Stimulated activated CD4-positive, alpha-beta T cell treated with anti-CD3 and anti-CD28 coated beads, Interleukin-1b, Interleukin-23, amount 100 ng/mL, for 1 hour (primary cell): ENCODE measurements at places on chromosomes 2 and 18.

GRCh38 chr18:5498452-5498851, 45.3 kb downstream of the EPB41L3 start:
- no peak for DNase-seq

DNA sequence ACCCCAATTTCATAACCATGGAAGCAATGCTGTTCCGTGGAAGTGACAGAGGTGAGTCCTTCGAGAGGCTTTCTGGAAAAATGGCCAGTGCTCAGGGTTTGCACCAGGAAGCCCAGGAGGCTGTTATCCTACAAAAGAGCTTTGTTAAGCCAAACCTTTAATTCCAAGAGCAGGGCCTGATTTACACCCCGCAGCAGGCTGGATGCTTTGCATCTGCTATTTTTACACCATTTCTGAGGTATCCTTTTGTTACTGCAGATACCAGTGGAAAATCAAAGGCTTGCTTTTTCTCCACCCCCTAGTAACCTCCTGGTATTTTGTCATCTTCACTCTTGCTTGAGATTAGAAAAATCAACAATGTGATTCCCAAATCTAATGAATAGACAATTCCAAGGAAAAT, 380.6 kb downstream of the SOX11 start:
- DNase-seq, result no peak

GRCh38 chr2:28163028-28163427, 229.6 kb upstream of the FOSL2 start:
- no peak for DNase-seq

GRCh38 chr18:24600076-24600654, 139.7 kb downstream of the HRH4 start:
- DNase-seq, result no peak

- no peak for DNase-seq
These were observed 141.1 kb downstream of the NCOA1 start for GRCh38 chr2:24632172-24632571.

GRCh38 chr18:67402543-67402942, 114.0 kb downstream of the DSEL start:
- DNase-seq, result no peak

- DNase-seq, result no peak
These were observed 133.6 kb downstream of the KCNE4 start for GRCh38 chr2:223185638-223186037.

- no peak for DNase-seq
These were observed 1469.7 kb upstream of the PIK3C3 start for GRCh38 chr18:40485318-40485717.

DNA sequence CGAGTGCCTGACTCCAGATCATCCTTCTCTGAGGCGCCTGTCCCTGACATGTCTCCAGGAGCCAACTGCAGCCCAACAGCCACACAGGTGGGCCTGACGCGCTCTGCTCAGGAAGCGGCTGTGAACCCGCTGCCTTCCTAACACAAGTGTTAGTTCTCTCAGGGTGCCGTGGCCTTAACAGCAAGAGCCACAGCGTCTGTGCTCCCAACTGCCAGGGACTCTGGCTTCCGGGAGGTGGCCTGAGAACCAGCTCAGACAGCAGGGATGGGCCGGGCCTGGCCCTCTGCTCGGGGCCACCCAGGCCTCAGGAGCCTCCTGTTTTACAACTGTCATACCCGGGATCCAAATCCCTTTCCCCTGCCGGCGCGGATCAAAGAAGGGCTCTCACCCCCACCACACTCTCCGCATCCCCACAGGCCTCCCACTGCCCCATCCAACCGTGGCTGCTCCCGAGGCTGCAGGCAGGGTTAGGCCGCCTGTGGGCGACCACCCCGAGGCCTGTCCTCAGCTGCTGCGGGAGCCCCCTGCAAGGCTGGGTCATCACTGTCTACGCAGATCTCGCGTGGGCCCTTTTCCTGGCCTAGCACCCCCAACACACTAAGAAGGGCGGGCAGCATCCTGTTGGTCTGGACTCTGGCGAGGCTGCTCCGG, 114.2 kb upstream of the ZNF236 start:
- DNase-seq, result no peak

DNA sequence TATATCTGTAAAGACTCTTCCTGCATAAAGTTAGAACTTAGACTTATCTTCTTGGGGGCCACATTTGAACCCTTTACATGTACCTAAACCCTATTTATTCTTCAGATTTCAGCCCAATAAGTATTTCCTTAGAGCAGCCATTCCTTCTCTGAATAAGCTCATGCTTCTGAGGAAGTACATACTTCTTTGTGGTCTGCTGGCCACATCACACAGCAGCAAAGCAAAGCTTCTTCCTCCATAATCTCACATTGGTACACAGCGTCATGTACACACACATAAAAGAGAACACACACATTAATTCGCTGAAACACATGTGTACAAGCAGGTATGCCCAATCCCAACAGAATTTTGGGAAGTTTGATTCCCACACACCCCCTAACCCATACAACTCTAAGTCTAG, 331.0 kb downstream of the CDH2 start:
- no peak for DNase-seq

DNA sequence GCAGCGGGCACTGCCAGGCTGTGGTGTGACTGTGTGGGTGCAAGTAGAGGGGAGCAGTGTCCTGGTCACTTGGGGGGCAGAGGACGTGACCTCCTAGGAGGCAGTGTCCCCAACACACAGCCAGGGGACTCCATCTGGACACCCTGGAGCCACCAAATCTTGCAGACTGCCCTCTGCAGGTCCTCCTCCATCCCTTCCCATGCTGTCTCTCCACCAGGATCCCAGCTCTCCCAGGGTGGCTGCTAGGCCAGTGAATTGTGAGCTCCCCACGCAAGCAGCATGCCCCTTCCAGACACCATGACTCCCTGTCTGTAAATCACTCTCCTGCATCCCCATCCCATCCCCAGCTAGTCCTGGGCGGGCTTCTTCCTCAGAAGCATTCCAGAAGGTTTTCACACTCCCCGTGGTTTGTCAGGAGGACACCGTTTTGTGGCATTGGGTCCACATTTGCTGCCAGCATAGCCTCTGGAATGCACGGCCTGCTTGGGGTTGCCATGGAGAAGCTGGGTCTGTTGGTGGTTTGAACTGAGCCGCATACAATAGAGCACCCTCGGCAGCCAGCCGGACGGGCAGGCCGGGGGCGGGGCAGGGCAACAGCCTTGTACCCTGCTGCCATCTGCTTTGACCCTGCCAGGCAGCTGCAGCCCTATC, 210.7 kb downstream of the KLHL29 start:
- no peak for DNase-seq

DNA sequence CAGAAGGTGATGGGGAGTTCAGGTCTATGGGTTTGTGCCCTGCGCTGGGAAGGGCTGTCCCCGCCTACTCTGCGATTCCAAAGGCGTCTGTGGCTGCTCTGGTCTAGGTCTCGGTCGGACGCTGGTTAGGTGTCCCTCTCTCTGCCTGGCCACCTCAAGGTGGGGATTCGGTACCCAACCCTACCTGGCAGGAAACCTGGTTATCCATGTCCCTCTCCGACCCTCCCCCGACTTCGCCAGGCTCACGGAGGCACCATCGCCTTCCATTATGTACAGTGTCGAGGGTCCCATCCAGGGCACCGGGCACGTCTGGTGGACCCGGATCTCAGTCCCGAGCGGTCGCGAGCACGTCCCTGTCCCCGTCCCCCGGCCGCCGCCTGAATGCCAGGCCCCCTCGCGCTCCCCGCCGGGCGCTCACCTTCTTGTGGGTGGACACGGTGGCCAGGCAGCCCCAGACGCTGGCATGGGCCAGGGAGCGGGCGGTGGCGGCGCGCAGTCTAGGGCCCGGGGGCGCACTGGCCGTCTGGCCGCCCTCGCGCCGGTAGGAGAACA, 628 bp downstream of the CREG2 start:
- DNase-seq, result no peak

DNA sequence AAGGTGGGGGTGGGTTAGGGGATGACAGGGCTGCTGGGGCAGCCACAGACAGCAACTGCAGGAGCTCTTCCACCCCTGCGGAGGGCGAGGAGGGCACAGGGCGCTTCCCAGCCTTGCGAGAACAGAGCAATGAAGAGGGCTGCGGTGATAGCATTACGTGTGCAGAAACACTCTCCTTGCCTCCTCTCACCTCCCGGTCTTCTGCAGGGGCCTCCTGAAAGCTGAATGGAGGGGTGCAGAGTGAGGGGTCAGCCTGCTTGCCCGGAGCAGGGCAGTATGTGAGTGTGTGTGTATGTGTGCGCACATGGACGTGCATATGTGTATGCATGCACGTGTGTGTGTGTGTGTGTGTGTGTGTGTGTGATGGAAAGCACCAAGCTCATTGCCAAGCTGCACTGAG, 29.5 kb upstream of the IL1R2 start:
- DNase-seq, result no peak

DNA sequence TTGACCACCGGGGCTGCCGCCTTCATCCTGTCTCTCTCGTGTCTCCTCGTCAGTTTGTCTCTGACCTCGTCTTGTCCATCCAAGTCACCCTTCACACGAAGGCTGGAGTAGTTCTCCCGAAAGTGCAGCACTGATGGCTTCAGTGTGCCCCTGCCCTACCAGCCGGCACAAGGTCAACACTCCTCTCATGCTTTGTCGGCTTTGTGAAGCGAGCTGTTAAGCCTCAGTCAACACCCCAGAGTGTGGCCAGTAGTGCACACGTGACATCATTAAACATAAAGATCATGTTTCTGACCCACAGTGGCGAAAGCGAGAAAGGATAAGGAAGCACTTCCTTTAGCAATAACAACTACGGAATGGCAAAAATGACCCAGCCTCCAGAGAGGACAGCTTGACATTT, 23.2 kb downstream of the ACKR3 start:
- no peak for DNase-seq

DNA sequence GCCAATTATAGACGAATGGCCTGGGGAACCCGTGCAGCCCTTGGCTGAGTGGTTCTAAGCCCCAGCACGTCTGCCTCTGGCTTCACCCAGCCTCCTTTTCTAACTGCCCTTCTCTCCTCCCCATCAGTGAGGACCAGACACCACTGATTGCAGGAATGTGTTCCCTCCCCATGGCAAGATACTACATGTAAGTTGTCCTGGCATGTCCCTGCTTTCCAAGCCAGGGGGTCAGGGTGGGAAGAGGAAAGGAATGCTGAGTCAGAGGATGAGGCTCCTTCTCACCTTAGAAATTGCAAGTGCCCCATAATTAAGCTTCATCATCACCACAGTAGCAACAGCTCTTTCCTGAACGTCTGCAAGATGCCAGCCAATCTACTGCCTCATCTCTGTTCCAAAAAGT, 4.8 kb downstream of the IL1F10 start:
- DNase-seq, result no peak

GRCh38 chr2:200380833-200381542, 74.5 kb downstream of the SPATS2L start:
- no peak for DNase-seq

DNA sequence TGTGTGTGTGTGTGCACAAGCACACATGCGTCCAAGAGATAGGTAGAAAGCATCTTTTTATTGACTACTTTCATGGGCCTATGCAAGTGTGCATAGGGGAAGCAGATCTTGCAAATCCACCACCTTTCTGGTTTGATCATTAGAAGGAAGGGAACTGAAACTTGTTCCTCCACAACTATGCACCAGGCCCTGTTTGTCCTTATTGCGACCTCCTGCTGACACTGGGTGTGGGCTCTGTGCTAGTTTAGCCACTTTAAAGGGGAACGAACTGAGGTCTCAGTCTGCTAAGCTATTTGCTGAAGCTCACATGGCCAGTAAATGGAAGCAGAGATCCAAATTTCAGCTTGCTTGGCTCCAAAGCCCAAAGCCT, 32.1 kb upstream of the INSIG2 start:
- no peak for DNase-seq

GRCh38 chr2:205323929-205324328, 358.4 kb upstream of the NRP2 start:
- DNase-seq, result no peak

- no peak for DNase-seq
These were observed 41.5 kb upstream of the CHST9 start for GRCh38 chr18:27226556-27227075.

DNA sequence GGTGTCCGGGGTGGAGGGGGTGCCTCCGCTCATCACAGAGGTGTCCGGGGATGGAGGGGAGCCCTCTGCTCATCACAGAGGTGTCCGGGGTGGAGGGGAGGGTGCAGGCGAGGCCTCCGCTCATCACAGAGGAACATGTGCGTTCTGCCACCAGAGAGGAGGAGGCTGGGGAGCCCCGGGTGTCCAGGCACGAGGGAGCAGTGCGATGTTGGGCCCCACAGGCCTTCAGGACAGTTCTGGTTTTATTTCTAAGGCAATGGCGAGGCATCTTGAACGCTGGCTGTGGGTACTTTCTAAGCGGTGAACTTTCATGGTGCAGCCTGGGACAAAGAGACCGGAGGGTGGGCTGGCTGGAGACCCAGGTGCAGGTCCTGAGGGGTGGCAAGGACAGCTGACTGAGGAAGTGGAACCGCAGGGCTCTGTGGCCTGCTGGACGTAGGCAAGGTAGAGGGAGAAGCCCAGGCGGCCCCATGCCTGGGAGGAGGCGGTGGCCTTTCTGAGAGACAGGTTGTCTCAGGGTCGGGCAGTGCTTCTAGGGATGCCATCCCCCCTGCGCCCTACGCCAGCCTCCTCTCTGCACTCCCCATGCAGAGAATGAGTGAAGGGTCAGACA, 196.6 kb upstream of the SALL3 start:
- DNase-seq, result no peak

GRCh38 chr18:66972681-66973080, 368.8 kb upstream of the CDH19 start:
- DNase-seq, result no peak

DNA sequence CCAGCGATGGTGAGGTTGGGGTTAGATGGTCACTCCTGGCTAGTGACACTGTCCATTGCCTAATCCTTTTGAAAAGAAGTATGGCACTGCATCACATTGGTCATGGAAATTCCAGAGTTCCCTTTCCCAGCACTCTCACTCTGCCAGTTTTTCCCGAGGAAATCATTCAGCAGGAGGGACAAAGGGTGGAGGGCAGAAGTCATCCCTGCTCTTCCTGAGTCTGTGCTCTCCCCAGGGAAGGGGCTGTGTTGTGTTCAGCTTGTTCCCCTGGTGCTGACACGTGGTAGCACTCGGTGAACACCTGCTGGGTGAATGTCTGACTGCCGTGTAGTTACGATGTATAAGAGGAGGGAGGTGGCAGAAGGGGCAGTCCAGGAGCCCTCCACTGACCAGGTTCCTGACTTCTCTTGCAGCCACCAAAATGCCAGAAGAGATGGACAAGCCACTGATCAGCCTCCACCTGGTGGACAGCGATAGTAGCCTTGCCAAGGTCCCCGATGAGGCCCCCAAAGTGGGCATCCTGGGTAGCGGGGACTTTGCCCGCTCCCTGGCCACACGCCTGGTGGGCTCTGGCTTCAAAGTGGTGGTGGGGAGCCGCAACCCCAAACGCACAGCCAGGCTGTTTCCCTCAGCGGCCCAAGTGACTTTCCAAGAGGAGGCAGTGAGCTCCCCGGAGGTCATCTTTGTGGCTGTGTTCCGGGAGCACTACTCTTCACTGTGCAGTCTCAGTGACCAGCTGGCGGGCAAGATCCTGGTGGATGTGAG, 21.6 kb downstream of the STEAP3 start:
- no peak for DNase-seq
